Cardiac muscle cell (in vitro differentiated cells and primary cell): ENCODE measurements at places on chromosomes 11 and 22. TPM values are rescaled to one million over a fixed set of nuclear protein-coding genes. Genes with fewer than 3 reads are reported as not detected.

DNA sequence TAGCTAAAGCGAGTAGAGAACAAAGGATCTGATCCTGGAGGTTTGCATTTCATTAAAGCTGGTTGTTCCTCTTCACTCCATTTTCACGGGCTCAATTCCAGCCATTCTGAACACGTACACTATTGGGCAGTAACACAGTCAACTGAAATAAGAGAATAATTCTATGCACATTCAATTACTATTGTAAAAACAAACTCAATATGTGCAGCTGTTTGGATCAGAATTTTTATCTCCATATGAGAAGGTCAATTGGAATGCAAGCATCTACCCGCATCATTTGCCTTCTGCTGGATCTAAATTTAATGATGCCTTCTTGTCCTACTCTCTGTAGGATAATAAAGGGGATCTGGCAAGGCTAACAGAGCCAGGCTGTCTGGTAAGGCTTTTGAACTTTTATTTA lies 562.8 kb upstream of the CCDC179 start:
- H3K27ac ChIP-seq = no peak overlapping the region
- no peaks in the 10 kb centered on the region for H3K27me3 ChIP-seq
- H3K36me3 ChIP-seq = no peaks in the 10 kb centered on the region
- no peaks in the 10 kb centered on the region for H3K4me1 ChIP-seq
- H3K4me3 ChIP-seq = no peak overlapping the region
- no peak for DNase-seq

The OPCML gene
- total RNA-seq = 0.51 and 0.85 TPM in 2 replicates

The SRPRA gene
- 42.9 and 60.2 TPM in 2 replicates for total RNA-seq

DNA sequence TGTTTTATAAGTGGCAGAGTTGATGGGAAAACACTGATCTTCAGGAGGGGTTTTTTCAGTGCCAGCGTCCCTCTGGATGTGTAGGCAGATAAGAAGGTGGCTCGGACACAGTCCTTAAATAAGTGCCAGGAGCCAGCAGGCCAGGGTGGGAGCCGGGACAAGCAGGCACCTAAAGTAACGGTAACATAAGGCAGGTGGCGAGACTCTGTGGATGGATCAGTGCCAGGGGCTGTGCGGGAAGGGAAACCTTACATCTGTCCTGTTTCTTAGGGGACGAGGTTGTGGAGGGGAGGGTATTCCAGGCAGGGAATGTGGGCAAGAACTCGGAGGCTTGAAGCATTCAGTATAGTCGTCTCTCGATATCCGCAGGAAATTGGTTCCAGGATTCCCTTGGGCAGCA lies 15.9 kb downstream of the BCR start:
- H3K27ac ChIP-seq = no peak overlapping the region
- no peak for DNase-seq
- no peak overlapping the region for H3K4me3 ChIP-seq
- peaks cover 31% of the 10 kb centered on the region for H3K4me1 ChIP-seq

The GGT1 gene
- total RNA-seq = 12.0 and 20.4 TPM in 2 replicates
